ENCODE measurements at places on chromosomes 4 and X.

- DNase-seq, result no peak
These were observed 45.4 kb downstream of the RASL11B start for GRCh38 chr4:52907510-52907909.

DNA sequence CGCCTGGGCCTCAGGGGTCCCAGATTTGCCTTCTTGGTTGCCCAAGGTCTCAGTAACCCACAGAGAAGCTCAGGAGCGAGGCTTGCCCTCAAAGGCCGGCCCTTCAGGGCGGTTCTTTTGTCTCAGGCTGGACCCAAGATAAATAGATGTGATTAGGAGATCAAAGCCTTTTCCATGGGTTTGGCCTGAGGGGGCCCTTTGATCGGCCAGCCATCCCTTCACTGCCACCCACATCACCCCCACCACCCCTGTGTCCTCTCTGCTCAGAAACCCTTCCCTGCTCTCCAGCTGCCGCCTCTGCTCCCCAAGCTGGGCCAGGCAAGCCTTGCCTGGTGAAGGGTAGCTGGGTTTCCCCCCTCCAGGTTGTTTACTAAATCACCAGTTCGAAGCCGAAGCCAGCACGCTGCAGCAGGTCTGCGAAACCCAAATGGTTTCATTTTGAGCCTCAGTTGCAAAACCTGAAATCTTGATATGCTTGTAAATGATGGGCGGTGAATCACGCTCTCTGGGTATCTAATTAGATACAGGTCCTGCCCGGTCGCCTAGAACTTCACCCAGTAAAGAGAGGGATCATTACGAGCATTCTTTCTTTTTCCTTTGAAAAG lies 202.6 kb upstream of the BCOR start:
- peak; percentile 30 for DNase-seq

DNA sequence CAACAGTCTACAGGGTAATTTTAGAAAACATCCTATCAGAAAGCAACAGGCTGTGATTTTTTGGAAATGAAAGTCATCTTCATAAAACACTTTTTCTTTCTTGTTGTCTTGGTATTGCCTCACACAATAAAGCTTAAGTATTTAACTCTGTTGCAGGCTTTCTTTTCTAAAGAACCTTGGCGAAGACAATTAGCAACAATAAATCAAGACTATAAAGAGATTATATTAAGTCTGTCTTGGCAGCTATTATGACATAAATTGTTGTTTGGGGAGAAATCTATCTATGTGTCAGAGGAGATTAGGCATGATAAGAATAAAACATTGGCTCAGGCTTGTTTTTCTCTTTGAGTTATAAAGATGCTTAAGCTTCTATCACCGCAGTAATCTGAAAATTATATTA lies 1774.8 kb downstream of the ARAP2 start:
- no peak for DNase-seq

- no peak for DNase-seq
These were observed 81.0 kb downstream of the SHROOM2 start for GRCh38 chrX:9867226-9867625.

- no peak for DNase-seq
These were observed 200.4 kb upstream of the PITX2 start for GRCh38 chr4:110823251-110823650.

GRCh38 chrX:138128027-138128671 lies 562.2 kb downstream of the ZIC3 start:
- no peak for DNase-seq

DNA sequence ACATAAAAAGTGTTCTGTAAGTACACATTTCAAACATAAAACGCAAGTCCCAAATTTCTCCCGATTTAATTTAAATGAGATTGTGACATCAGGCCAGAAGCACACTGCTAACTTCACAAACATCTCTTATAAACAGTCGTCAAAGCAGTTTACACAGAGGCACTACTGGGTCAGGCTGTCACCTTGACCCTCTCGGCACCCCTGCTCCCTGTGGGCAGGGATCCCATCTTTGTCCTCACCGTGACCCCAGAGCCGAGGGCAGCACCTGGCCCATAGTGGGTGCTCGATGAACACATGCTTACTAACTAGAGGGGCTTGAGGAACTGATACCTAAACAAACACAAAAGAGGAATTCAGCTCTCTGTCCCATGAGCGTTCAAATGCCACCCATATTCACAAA lies 22.2 kb downstream of the QDPR start:
- no peak for DNase-seq

- DNase-seq, result no peak
These were observed 1562.9 kb upstream of the TENM3 start for GRCh38 chr4:180680305-180680704.

DNA sequence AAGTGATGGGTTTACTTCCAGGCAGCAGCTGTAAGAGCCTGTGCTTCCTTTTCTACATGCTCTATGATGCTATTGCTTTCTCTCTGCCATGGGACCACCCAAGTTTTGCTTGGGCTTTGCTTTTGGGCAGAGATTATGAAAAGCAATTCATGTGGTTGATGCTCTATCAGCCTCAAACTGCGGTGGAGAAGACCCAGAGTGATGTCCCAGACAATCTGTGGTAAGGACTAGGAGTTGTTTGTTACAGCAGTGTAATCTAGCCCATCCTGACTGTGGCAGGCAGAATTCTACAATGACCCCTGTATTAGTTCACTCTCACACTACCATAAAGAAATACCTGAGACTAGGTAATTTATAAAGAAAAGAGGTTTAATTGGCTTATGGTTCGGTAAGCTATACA lies 9.2 kb upstream of the CYTL1 start:
- no peak for DNase-seq

DNA sequence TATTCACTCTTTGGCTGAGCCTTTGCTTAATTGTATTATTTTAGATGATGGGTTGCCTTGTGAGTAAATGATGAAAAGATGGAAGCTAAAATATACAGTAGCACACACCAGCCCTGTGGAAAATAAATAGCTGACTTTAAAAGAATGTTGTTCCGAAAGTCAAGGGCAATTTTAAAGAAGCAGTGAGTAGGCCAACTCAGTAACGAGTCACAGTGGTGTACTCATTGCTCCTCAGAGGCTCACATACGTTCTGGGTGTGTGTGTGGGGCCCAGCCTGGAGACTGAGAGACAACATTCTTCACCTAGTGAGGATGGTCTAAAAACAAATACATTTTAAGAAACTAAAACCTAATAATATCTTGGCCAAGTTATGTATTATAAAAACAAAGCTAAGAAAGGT lies 640.3 kb downstream of the TRIML1 start:
- DNase-seq, result no peak

GRCh38 chr4:47786958-47787370 lies 50.9 kb downstream of the CORIN start:
- DNase-seq, result no peak

GRCh38 chrX:149541521-149542047 lies 772 bp downstream of the EOLA1 start:
- DNase-seq, result no peak

- DNase-seq, result no peak
These were observed 97.0 kb downstream of the AFAP1 start for GRCh38 chr4:7842384-7843279.

DNA sequence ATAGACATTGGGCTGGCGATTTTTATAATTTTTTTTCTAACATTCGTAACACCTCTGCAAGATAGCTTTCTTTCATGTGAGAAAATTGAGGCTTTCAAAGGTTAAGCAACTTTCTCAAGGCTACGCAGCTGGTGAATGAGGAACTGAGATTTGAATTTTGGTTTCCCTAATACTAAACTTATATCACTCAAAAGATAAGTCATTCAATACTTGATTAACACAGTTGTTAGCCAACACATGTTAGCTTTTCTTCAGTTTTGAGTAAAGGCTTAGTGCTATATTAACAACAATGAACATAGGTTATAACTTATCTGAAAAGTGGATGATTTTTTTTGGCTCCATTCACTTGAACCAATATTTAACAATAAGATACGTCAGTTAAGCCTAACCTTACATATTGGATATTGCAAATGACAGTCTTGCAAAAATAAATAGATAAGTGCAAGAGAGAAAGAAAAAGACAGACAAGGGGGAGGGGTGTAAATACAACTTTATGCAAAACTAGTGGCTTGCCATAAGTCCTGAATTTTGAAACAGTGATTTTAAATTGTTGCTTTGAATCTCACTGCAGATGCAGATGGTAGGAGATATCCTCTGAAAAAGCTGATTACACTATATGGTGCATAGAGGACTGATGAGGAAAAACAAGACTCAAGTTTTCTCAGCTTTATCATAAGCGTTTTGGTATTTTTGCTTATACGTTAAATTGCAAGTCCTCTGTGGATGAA lies 11.1 kb upstream of the GPM6A start:
- DNase-seq, result no peak

DNA sequence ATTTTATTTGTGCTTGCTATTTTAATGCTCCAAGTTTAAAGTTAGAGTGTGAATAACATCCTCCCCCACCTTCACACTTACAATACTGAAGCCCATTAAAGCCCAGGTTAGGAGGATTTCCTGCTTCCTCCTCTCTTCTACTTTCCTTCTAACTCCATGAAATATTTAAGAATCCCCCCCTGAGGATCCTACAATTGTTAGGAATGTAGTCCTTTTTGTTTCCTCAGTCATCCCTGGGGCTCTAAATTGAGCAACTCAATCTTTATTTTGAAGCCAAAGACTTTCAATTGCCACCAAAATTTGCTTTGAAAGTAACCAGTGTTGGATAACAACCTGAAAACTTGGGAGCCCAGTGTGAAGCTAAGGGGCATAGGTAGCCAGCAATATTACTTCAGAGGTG lies 276.9 kb downstream of the FAM47A start:
- no peak for DNase-seq

DNA sequence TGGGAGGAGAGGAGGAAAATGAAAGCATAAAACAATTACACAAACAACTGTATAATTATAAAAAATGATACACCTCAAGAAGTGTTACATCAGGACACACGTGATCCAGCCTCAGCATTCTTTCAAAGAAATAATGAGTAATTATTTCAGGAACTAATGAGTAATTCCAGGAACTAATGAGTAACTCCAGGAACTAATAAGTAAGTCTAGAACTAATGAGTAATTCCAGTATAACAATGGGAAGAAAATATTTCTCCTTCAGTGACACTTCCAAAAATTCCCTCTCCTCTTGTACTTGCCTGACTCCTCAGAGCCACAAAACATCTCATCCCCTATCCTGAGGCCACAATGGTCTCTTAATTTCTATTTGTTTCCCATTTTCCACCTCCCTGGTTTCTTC lies 63.5 kb upstream of the COL25A1 start:
- no peak for DNase-seq

- DNase-seq, result no peak
These were observed 51.0 kb upstream of the BEND2 start for GRCh38 chrX:18271725-18272124.

DNA sequence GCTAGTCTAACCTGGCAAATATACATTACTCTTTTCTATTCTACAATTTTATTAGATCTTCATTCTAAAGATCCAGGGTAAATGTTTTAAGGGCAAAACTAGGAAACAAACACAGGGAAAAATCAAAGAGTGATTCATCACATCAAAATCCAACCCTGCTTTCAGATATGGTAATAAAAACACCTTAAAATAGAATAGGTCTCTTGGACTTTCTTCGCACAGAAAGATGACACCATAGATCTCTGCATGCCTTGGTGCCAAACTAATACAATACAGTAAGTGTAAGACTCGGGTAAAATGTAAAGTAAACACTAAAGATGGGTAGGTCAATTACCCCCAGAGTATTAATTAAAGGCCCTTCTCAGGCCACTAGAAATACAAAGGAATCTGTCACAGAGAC lies 34.2 kb downstream of the LDB2 start:
- no peak for DNase-seq

DNA sequence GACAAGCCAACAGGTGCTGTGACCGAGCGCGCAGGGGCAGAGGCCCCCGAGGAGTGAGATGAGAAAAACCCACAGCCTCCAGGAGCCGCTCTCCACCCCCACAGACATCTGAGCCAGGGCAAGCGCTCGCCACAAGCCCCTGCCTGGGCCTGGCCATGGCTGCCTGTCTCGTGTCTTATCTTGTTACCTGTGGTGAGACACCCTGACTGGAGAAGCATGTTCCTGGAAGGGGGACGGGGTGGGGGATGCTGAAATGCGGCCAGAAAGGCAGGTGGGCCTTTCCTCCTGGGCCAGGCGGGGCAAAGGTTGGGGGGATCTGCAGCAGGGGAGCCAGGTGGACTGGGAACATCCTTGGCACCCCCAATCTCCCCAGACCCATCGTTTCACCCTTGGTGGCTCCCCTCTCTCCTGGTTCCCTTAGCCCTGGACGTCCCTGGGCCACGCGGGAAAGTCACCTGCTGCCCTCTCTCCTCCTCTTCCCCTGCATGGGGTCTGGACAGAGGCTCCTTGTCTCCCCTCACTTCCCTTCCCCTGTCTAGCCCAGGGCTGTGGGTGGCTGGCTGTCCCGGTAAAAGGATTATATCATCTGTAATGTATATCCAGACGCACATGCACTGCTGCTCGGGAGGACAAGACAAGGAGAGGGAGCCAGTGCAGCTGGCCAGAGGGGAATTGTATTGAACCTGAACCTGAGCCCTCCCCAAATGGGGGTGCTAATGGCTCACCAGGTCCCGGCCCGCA lies 8.4 kb upstream of the DUSP9 start:
- no peak for DNase-seq

DNA sequence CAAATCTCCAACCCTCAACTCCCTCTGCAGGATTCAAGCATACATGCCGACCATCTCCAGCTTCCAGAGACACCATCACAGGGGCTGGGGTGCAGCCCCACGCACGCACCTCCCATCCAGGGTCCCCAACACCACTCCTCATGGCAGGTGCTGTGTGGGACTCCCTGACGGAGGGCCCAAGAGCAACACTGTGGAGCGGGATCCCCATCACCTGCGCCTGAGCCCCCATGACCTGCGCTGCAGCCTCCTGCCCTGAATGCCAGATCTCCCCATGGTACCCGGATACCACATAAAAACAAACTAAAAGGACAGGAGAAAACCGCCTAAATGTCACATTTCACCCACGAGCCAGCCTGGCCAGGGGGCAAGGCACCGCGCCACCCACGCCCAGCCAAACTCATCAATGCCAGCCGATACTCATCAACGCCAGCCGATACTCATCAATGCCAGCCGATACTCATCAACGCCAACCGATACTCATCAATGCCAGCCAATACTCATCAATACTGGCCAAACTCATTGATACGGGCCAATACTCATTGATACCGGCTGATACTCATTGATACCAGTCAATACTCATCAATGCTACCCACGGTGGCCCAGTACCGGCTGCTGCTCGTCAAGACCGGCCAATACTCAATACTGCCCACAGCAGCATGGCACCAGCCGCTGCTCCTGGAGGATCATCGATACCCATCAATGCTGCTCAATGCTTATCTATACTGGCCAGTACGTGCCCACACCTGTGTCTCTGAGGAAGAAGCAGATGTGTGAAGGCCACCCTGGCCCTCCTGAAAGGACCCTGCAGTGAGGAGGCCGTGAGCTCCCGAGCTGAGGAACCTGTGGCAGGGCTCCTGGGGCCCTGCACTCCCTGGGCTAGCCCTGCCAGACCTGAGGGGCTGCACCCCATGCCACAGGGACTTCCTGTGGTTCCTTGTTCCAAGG lies 6.2 kb downstream of the CTBP1 start:
- DNase-seq, result no peak

GRCh38 chr4:78250500-78250899 lies 193.4 kb downstream of the FRAS1 start:
- no peak for DNase-seq

GRCh38 chr4:76488455-76488854 lies 53.4 kb downstream of the SHROOM3 start:
- DNase-seq, result no peak

- no peak for DNase-seq
These were observed 15.1 kb downstream of the TSC22D3 start for GRCh38 chrX:107760304-107761077.

- DNase-seq, result no peak
These were observed 45.7 kb upstream of the DCLK2 start for GRCh38 chr4:150032541-150032940.

All from activated CD8-positive, alpha-beta T cell treated with anti-CD3 and anti-CD28 coated beads for 36 hours (primary cell).